ENCODE measurements at places on chromosomes 13 and 19.

- DNase-seq = no peak
Observed at GRCh38 chr13:33079960-33080359, 63.7 kb downstream of the KL start.

DNA sequence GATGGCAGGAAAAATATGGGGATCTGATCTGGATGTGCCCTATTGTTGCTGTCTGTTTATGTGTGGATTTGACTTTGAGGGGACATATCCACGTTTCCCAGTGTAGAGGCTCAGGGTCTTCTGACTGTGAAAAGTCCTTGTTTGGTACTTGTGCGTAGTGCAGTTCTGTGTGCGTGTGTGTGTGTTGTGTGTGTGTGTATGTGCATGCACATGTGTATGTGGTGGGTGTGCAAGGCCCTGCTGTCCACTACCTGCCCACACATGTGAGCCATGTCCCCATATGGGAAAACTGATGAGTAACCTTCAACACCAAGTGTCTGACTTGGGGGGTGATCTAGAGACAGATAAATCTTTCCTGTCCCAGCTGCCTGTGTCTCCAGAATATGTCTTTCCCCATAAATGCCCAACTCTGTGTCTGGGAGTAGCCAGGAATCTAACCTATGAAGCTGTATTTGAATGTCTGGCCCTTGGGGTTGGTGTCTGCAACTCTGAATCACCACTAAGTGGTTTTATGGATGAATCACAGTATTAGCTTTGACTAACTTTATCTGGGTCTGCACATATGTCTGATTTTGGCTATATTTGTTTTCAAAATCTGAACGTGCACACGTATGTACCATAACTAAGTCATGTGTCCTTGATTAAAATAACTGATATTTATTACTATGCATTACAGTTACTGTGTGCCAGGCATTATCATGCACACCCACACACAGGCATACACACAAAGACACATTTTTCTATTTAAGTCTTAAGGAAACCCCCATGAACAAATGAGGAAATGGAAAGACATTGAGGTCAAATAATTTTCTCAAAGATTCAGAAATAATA lies 17.4 kb downstream of the KLK2 start:
- DNase-seq = no peak

DNA sequence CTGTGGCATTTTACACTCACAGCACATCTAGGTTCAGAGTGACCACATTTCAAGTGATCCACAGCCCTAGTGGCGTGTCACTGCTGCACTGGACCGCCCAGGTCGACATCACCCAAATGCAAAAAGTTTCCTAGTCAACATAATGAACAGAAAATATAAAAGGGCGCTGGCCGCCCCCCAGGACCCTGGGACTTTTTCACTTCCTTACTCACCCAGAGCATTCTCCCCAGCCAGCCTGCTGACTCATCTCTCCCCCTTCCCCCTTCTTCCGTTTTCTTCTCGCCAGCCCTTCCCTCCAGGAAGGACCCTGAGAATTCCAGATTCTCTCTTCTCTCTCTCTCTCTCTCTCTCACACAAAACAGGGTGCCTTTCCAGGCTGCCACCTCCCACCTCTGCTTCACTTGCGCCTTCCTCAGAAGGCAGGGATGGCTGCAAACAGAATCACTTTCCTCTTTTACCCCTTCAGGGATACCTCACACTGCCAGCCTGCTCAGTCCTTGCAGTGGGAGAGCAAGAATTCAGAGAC lies 21.0 kb upstream of the GRWD1 start:
- DNase-seq = no peak

DNA sequence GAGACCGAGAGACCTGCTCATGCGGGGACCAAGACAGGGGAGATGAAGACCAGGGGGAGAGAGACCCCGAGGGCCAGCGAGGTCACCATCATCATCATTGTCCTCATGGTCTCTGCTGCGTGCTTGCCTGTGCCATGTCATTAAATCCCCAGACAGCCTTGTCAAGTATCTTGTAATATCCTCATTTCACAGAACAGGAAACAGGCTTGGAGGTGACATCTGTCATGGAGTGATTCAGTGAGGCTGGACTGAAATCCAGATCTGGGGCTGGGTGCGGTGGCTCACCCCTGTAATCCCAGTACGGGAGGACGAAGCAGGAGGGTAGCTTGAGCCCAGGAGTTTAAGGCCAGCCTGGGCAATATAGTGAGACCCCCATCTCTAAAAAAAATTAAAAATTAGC lies 5.9 kb upstream of the NANOS2 start:
- peak; percentile 32 for DNase-seq

DNA sequence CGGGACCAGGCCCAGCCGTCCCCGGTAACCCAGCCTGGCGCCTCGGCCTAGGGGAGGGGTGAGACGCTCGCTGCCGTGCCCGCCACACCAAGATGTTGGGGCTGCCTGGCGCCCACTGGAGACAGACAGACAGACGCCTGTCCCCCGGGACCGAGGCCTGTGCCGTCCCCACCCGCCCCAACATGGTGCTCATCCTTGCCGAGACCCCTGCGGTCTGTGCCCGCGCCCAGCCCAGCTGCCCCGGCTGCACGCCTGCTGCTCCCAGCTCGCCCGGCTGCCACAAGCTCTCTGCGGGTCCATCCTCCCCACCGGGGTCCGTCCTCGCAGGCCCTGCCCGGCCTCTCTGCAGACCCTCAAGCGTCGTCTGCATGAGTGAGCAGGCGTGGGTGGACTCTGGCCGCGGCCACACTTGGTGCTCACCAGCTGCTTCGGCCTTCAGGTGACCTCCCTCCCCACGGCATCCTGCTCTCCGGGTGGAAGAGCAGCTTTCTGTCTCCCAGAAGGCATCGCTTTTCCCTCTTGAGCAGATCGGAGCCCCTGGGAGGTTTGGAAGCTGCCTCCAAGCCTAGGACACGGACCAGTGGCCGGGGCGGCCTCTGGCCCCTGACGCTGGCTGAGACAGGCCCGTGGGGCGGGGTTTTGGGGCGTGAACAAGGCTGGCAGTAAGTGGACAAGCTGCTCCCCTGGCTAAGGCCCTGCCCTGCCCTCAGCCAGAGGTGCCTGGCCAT lies 6.7 kb upstream of the TMPRSS9 start:
- DNase-seq = no peak

DNA sequence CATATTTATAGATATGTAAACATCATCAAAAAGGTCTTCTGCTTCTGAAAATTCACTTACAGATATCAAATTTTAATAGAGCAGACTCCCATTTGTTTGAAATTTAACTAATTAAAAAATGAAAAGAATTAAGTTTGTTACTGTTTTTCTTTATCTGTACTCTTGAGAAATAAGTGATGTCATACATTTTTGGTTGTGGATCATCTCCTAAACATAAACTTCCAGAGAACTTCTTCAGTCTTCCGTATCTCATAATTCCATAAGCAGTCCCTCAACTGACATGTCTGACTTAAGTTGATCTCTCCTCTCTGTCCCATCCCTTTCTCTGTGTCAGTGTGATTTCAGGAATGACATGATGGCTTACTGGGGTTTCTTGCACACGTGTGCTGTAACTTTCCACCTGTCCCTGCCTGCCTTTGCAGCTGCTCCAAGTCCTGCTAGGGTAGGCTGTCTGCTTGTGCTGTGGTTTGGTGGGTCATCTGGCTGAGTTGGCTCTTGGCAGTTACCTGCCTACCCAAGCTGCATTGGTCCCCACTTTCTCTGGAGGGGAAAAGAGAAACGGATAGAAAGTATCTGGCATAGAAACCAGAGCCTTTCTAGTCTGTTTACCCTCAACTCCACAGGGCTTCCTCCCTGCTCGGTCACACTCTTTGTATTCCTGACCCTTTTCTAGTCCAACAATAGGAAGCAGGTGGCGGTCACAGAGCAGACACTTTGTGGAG lies 127.1 kb downstream of the GGACT start:
- DNase-seq = no peak

DNA sequence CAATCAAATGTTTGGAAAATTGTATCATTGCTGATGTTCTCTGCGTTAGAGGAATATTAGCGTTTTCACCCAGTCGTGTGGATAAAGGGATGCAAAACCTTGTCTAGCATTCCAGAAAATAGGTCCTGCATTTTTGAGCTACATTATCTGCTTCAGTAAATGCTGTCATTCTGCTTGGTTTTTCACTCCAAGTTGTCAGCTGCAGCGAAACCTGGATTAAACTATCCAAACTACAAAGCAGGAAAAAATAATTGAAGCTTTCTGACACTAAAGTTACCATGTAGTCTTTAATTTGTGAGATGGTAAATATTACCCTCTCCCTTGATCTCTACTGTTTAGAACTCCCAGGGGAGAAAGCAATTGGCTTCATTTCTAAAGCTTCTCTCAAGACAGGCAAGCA lies 1795.5 kb upstream of the PRR20A start:
- DNase-seq = no peak

DNA sequence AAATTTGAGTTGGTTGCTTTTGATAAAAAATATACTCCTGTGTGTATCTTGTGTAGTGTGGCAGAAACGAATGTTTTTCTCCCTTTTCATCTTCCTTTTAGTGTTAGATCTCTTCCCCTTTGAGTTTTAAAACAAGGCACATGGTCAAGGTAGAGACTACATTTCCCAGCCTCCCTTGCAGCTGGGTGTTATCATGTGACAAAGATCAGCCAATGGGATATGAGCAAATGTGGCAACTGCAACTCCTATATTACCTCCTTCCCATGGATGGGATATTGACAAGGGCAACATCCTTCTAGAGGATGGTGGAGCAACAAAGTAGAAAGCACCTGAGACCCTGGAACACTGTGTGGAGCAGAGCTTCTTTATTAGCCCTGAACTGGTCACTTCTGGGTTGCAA lies 42.4 kb downstream of the ADGRE3 start:
- peak; percentile 14 for DNase-seq

GRCh38 chr13:23159760-23160637 lies 20.8 kb upstream of the SGCG start:
- DNase-seq = no peak

- no peak for DNase-seq
Observed at GRCh38 chr13:107643615-107644014, 571.7 kb downstream of the LIG4 start.

GRCh38 chr13:45372189-45373161 lies 31.5 kb upstream of the TPT1 start:
- no peak for DNase-seq

- no peak for DNase-seq
Observed at GRCh38 chr19:46372901-46373490, 26.1 kb downstream of the PPP5C start.

GRCh38 chr19:36807029-36807428 lies 31.2 kb downstream of the ZNF790 start:
- DNase-seq = no peak

- no peak for DNase-seq
Observed at GRCh38 chr13:93270769-93271742, 44.4 kb downstream of the GPC6 start.

GRCh38 chr19:17220207-17220758 lies 5.1 kb downstream of the USE1 start:
- no peak for DNase-seq

DNA sequence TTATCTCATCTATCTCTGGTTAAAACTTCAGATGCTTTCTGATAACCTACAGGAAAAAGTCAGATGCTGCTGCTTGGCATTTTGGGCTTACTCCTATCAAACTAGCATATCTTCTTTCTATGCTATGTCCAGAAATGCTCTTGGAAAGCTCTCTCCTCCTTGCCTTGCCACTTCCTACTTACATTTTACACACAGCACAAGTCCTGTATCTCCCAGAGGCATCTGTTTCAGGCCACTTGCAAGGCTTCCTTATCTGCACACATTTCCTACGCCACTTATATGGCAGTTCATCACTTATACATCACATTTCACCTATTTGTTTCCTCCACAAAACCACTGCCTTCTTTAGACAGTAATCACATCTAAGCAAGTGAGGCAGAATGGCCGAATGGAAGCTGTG lies 220.3 kb downstream of the DNAJC15 start:
- no peak for DNase-seq

DNA sequence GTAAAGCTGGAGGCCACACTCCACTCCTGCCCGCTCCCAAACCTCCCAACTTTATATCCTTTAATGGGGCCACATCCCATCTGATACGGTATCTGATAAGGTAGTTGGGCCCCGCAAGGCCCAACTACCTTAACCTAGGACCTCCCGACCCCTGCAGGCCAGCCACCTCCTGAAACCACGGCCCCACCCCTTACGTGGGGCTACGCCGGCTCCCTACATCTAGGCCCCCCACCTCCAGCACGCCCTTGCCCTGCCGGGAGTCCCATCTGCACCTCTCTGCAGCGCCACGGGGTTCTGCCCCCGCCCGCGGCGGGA lies 2.2 kb downstream of the IGFLR1 start:
- DNase-seq = no peak

DNA sequence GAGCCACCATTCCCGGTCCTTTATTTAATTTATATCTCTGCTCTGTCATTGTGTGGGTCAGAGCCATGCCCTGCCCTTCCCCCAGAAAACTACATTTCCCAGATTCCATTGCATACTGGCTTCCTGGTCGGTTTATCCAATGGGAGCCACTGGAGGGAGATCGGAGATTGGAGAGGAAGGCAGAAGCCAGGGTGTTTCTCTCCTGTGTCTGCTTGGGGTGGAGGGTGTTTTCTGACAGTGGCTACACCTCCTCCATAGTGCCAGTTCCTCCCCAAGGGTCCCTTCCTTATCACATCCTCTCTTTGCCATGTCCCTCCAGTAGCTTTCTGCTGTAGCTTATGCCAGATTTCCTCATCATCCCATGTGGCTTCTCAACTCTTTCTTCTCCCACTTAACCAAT lies 19.0 kb downstream of the OLFM2 start:
- DNase-seq = peak; percentile 37

- no peak for DNase-seq
Observed at GRCh38 chr13:63948045-63948444, 2532.4 kb upstream of the PCDH20 start.

GRCh38 chr19:54312436-54313377 lies at the start of gene LILRA5:
LILRA5 (minus strand) TSS chr19:54313166; CDS start chr19:54313019, 147 bp downstream.
- no peak for DNase-seq

- DNase-seq = no peak
Observed at GRCh38 chr13:22961835-22962537, 218.8 kb upstream of the SGCG start.

GRCh38 chr13:41028051-41028450 lies 8.9 kb upstream of the ELF1 start:
- DNase-seq = no peak

DNA sequence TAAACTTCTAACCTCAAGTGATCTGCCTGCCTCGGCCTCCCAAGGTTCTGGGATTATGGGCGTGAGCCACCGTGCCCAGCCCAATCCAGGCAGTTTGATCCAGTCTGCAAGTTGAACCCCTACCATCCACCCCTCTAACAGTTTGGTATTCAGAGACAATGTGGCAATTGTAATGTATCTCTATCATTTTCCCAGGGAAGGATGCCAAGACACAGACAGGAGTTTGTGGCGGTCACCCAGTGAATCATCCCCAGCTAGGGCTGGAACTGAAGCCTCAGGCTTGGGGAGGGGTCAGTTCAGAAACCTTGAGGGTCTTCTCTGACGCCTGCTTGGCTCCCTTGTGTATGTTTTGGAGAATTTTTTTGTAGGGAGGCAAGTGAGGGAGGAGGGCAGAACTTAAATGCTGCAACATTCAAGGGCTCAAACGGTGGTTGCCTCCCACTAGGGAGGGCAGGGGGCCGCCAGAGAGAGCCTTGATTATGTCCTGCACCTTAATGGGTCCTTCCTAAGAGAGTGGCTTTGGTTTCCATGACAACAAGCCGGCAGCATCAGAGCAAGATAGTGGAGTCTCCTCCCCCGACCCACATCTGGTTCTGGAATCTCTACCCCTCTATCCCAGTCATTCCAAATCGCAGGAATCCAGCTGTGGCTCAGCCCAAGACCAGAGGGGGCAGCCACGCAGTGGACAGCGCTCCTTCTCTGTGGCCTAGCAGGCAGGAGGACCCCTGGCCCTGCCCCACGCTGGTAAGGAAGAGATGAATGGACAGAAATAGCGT lies 14.9 kb upstream of the FEM1A start:
- no peak for DNase-seq

- peak; percentile 84 for DNase-seq
Observed at GRCh38 chr13:41263261-41263971, at the start of gene MTRF1. MTRF1 (minus strand) TSS chr13:41263576; CDS start chr13:41260907, 2,669 bp downstream.

- DNase-seq = no peak
Observed at GRCh38 chr19:49389406-49389805, 1.4 kb downstream of the KASH5 start.
